Brain microvascular endothelial cell (primary cell): ENCODE measurements at places on chromosomes 7 and 10.
A peak's percentile ranks its signal among the peaks of the same experiment; 100 is the strongest.

DNA sequence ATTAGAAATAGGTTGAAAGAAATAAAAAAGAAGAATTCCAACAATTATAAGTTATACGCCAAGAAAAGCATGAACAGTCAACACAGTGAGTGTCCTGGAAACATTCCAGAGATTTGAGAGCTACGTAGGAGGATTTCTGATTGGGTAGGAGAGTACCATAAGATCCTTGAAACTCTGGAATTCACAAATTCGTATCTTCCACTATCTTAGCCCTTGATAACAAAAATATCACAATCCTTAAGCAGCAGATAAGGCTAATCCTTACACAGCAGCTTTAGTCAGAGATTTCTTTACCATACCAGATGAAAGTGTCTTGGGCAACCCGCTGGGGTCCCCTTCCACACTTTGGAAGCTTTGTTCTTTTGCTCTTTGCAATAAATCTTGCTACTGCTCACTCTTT is 8.2 kb downstream of the TPK1 start:
- peak; percentile 88 for DNase-seq

- no peak for DNase-seq
Observed at GRCh38 chr10:31929261-31930022, 811 bp upstream of the ARHGAP12 start.

DNA sequence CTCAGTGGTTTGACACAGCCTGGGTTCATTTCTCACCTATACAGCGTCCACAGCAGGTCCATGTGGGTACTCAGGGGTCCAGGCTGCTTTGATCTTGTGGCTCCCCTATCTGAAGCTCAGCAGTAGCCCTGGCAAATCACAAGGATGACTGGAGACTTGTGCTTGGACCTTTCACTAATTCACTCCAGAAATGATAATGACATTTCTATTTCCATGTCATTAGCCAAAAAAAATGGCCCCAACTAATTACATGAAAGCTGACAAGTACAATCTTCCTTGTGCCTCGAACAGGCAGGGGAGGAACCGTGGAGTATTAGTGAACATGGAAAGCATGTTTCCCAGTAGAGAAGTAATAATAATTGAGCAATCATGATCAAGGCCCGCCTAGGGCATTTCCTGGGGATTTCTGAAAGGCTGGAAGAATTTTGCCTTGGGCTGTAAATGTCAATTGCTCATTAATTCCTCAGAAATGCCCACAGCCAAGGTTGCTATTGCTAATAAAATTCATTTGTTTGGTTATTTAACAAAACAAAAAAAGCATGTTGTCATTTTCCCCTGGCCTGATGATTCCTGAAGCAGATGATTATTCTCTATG is 586.1 kb downstream of the SDK1 start:
- DNase-seq = no peak

GRCh38 chr10:129514568-129515451 is 47.8 kb downstream of the MGMT start:
- DNase-seq = no peak

GRCh38 chr10:17923728-17924127 is 28.0 kb upstream of the SLC39A12 start:
- DNase-seq = peak; percentile 72
